ENCODE measurements at places on chromosomes 2 and 18.

DNA sequence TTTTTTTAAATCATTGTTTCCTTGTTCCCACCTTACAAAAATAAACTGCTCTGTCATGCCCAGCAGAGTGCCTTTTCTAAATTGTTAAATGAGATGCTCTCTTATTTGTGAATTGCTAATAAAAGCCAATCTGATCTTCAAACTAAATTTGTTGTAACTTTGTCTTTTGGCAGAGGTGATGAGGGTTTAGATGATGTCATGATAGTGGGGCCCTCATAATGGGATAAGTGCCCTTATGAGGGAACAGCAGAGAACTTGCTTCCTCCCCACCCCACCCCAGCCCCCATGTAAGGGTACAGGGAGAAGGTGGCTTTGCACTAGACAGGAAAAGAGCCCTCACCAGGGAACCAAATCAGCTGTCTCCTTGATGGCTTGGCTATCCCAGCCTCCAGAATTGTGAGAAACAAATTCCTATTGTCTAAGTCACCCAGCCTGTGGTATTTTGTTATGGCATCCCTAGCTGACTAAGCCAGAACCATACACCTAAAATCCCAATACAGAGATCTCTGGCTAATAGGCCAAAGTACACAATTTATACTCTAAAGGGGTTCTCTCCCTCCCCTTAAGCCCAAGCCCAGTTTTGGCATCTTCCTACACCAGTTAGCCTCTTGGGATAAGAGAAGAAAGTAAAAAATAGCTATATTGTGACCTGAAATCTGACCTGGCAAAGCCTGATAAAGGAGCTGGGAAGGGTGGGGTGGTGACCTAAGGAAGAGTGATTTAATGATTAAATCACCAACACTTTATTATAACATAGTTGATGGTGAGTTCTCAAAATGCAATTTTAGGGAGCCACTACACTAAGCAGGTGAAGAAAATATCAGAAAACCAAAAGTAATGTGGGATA lies 40.3 kb upstream of the HNRNPA3 start:
- ATAC-seq = no peak

- no peak for ATAC-seq
Observed at GRCh38 chr2:96225016-96225533, 16.4 kb upstream of the STARD7 start.

GRCh38 chr18:64244571-64244970 lies 95.7 kb upstream of the LINC00305 start:
- no peak for ATAC-seq

- ATAC-seq = no peak
Observed at GRCh38 chr2:11955884-11956291, 209.5 kb downstream of the LPIN1 start.

All from esophagus mucosa (tissue), 1 donor.